Pulmonary artery endothelial cell (primary cell): ENCODE measurements at places on chromosomes 16 and 17. TPM values are rescaled to one million over a fixed set of nuclear protein-coding genes. Genes with fewer than 3 reads are reported as not detected.

STH gene
- total RNA-seq = not detected in 2 replicates

FBXL16 gene
- total RNA-seq = 0.04 and 0.20 TPM in 2 replicates

KRT20 gene
- total RNA-seq = not detected in 2 replicates

CCDC92B gene
- total RNA-seq = not detected in 2 replicates

ZFPM1 gene
- 1.2 and 2.0 TPM in 2 replicates for total RNA-seq

LGALS9 gene
- total RNA-seq = 7.2 TPM in 2 replicates

HOXB3 gene
- total RNA-seq = 6.9 and 7.5 TPM in 2 replicates

AIPL1 gene
- not detected in 2 replicates for total RNA-seq

DOC2B gene
- total RNA-seq = 0.07 and 0.28 TPM in 2 replicates

MYH3 gene
- 0.07 and 0.71 TPM in 2 replicates for total RNA-seq

CCDC144A gene
- 2.6 and 7.2 TPM in 2 replicates for total RNA-seq

DNA sequence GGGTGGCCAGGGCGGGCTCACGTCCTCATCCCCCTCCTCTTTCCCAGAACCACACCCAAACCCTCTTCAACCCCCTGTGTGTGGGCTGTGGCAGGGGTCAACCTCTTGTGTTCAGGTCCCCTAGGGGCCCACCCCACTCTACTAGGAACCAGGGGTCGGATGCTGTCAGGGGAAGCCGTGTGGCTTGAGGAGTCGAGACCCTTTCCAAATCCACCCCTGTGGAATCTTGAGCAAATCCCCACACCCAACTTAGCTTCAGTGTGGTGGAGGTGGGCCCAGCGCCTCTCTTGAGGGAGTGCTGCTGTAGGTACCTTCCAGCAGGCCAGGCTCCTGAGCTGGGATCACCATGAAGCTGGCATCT, 121.5 kb downstream of the MRM1 start:
- DNase-seq = no peak

DNA sequence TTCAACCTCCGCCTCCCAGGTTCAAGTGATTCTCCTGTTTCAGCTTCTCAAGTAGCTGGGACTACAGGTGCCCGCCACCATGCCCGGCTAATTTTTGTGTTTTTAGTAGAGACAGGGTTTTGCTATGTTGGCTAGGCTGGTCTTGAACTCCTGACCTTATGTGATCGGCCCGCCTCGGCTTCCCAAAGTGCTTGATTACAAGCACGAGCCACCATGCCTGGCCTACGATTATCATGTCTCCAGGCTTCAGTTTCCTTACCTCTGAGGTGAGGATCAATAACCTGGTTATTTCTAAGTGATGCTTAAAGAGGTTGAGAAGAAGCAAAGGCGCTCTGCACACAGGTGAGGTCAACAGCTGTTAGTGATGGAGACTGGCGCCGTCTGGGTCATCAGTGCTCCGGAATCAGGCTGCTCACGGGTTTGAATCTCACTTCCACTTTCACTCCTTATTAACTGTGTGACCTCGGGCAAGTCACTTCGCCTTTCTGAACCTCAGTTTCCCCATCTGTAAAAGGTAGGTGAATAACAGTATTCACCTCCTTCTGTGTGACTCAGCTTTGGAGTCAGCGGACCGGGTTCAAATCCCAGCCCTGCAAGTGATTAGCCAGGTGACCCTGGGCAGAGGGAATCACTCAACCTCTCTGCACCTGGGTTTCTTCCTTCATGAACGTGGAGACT, 745 bp upstream of the ABCC1 start:
- DNase-seq = no peak

GRCh38 chr17:8315764-8316217, 5.8 kb downstream of the ARHGEF15 start:
- no peak for DNase-seq

- DNase-seq = no peak
These were observed 45.6 kb downstream of the DNAH9 start for GRCh38 chr17:11643851-11644250.

DNA sequence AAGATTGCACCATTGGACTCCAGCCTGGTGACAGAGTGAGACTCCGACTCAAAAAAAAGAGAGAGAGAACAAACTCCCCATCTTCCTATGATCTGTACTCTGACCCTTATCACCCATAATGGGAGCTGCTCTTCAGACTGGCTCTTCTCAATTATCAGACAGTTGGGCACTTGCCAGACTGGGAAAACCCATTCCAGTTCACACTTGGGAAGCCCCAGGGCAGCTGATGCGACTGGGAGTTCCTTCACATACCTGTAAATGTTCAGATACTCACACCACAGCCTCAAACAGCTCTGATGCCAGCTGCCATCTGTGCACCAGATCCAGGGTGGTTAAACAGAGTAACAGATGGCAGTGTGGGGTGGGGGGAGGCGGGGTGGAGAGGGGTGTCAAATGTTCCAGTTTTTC, 23.8 kb upstream of the TMEM101 start:
- no peak for DNase-seq

- no peak for DNase-seq
These were observed 436 bp downstream of the PHB1 start for GRCh38 chr17:49414271-49414621.

GRCh38 chr17:76408037-76408849, 23.8 kb downstream of the SPHK1 start:
- no peak for DNase-seq

GRCh38 chr17:9170853-9171252, 149.5 kb downstream of the NTN1 start:
- DNase-seq = no peak

- no peak for DNase-seq
These were observed 3.4 kb downstream of the NOG start for GRCh38 chr17:56596691-56597494.

GRCh38 chr16:47371271-47372014, 89.4 kb downstream of the ITFG1 start:
- no peak for DNase-seq

- no peak for DNase-seq
These were observed 4.7 kb upstream of the PIK3R6 start for GRCh38 chr17:8872036-8872704.

DNA sequence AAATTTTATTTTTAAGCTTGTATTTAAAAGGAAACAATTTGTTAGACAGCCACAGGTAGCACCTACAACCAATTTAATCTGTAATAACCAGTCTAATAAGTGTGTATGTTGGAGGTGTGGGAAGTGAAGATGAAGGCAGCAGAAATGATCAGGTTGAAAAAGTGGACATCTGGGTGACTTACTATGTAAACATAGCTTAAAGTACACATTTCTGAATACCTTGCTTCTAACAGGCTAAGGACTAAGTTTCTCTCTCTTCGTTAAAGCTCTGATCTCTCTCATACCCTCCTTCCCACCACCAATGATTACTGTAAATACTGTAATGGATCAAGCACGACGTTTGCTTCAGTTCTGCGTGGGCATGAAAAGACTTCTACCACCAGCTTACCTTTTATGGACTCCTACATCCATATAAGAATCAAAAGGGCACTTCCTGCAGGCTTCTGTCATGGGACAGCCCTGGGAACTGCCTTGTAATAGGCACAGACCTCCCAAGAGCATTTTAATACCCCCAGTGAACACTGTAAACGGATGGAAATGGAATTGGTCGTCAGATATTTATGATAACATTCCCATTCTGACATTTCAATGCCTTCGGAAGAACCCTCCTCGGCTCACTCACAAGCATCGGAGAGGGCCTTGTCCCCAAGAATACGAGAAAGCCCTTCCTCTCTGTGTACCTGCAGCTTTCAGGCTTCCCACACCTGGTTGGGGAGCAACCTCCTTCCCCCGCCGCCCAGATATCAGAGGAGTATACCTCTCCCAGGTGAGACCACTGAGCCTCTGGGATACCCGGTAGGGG, 700 bp downstream of the CCDC43 start:
- DNase-seq = no peak

DNA sequence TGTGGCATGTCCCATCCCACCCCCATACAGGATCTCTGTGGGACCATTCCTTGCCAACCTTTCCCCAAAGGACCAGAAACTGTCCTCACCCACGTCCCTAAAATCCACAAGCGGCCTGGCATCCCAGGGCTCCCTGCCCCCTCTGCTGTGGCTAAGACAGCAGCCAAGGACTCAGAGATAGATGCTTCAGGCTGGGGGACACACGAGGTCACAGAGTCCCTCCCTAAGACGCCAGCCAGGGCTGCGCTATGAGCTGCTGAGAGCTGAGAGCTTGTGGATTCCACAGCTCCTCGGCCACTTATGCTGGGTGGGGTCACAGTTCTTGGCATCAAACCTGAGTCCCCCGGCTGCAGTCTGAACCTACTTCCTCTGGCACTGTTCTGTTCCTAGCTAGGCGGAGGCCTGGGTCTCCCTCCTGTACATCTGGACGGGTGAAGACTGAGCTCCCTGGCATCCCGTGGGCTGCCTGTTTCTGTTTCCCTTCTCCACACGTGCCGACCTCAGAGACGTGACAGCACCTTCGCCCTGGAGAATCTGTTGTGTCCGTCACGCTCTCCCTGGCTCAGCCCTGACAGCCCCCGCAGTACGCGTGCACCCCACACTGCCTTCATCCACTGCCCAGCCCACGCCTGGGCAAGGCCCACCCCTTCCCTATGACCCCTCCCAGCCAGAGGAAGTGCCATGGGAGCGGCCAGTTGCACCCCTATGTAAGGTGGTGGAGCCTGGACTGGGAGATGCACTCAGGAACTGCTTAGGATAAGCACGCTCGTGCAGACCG, 61.2 kb downstream of the ENGASE start:
- no peak for DNase-seq

DNA sequence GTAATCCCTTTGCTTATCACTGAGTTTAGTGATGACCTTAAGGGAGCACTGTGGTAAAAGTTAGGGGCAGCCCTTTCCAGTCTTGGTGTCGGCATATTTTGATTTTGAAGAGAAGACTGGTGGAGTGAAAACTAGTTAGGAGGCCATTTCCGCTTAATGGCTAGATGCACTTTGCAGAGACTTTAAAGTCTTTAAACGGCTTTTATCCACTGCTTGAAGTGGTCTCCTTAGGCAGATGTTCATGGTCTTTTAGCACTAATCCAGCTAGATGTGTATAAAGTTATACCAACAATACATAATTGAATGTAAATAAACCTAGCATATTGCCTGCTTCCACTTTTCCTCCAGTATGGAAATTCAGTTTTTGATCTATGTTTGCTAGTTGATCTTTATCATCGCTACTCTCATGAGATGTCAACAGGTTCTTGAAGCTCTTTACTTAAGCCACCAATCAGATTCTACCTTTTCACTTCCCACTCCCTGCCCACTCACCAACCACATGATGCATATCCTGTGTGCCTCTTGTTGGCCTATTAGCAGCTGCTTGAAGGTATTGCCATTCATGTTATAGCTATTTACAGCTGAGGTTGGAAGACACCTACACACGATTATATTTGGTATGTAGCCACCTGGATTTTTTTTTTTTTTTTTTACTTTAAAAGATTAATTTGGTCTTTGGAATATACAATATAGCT, 132.0 kb downstream of the NLK start:
- no peak for DNase-seq

- DNase-seq = no peak
These were observed 78.6 kb downstream of the HS3ST3A1 start for GRCh38 chr17:13523164-13523563.

GRCh38 chr17:14366199-14366598, 65.3 kb downstream of the HS3ST3B1 start:
- no peak for DNase-seq

DNA sequence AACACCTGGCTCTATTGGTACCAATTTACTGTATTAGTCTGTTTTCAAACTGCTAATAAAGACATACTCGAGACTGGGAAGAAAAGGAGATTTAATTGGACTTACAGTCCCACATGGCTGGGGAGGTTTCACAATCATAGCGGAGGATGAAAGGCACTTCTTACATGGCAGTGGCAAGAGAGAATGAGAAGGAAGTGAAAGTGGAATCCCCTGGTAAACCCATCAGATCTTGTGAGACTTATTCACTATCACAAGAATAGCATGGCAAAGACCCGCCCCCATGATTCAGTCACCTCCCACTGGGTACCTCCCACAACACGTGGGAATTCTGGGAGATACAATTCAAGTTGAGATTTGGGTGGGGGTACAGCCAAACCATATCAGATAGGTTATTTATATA, 22.6 kb upstream of the GOSR1 start:
- no peak for DNase-seq

DNA sequence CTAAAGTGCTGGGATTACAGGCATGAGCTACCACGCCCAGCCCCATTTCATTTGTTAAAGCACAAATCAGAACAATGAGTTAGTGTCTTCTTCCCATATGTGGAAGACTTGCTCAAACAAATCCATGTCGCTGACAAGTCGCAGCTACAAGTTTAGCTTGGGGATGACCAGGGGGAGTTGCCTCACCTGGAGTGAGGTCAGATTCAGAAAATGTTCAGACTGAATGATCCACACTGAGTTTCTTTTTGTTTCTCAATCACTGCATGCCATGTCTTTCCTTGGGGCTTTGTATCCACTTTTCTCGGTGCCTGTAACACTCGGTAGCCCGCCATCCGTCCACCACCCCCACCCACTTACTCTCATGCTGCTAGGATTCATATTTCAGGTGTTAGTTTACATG, 437.3 kb upstream of the DYNLRB2 start:
- no peak for DNase-seq

DNA sequence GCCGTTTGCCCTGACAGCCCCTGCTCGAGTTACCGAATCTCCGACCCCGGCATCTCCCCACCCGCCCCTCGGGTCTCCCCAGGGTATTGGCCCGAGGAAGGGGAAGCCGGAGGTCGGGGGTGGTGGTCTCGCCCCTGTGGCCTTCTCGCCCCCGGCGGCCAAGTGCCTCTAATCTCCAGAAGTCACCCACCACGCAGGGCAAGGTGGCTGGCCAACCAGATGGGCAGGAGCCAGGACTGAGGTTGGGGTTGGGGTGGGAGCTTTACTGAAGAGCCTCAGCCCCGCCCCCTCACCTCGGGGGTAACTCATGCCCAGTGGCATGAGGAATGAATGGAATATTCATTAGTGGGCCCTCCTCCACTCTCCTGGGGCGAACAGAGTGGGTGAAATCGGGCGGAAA, 637 bp downstream of the DHRS11 start:
- no peak for DNase-seq

- peak; percentile 49 for DNase-seq
These were observed 264.2 kb downstream of the SEC14L1 start for GRCh38 chr17:77404812-77405581.

- DNase-seq = no peak
These were observed 62.5 kb downstream of the EMP2 start for GRCh38 chr16:10517868-10518267.

GRCh38 chr16:78444-79150, 572 bp downstream of the MPG start:
- no peak for DNase-seq

- DNase-seq = no peak
These were observed 54.4 kb downstream of the TAOK1 start for GRCh38 chr17:29444589-29444988.

DNA sequence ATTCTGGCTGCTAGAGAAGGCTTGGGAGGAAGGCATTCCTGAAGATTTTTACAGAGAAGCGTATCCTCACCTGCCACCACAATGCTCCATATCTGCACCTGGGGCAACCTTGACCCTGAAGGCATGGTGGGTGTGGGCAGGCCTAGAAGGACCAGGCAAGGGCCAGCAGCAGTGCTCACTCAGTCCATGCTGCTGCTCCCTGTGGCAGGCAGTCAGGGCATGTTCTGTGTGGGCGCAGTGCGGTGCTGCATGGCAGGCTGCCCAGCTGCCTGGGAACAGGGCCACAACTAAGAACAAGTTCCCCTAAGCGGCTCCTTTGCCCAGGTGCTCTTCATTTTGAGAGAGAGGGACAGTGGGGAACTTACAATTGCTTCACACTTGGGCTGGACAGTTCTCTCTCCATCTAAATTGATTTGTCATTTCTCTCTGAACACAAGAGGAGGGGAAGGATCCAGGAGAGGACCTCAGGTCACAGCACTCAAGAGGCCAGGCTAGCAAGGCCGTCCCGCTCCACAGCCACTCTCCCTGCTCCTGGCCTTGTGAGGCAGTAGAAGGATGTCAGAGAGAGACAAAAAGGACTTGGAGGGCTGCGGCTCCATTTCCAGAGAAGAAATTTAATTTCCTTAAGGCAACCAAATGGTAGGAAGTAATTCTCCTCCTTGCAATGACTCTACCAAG, 158.8 kb downstream of the AATF start:
- DNase-seq = no peak
